IMR-90 (cell line): ENCODE measurements at places on chromosomes 16 and 17. TPM values are rescaled to one million over a fixed set of nuclear protein-coding genes. Genes with fewer than 3 reads are reported as not detected.

The SSTR5 gene
- total RNA-seq: not detected in 2 replicates

The CLEC10A gene
- total RNA-seq: not detected in 2 replicates

The ERN2 gene
- total RNA-seq: 0.54 TPM in 1 of 2 replicates, not detected in the other

The ZG16B gene
- 0.28 and 0.54 TPM in 2 replicates for total RNA-seq

The KRTAP9-8 gene
- not detected in 2 replicates for total RNA-seq

The MAPK8IP3 gene
- 15.6 and 17.0 TPM in 2 replicates for total RNA-seq

The TP53TG3C gene
- not detected in 2 replicates for total RNA-seq

The CD300H gene
- total RNA-seq: not detected in 2 replicates

The PTGES3L gene
- 1.4 and 2.2 TPM in 2 replicates for total RNA-seq

The OR2C1 gene
- under 0.01 TPM in 1 of 2 replicates, not detected in the other for total RNA-seq

The LRRC75A gene
- total RNA-seq: 0.56 and 0.72 TPM in 2 replicates

The STAT5A gene
- 1.3 and 1.4 TPM in 2 replicates for total RNA-seq

The PLA2G10 gene
- total RNA-seq: not detected in 2 replicates

The CANT1 gene
- total RNA-seq: 50.0 and 51.8 TPM in 2 replicates

GRCh38 chr16:57773655-57774295 lies 28.5 kb downstream of the KIFC3 start:
- DNase-seq: peak; percentile 77

DNA sequence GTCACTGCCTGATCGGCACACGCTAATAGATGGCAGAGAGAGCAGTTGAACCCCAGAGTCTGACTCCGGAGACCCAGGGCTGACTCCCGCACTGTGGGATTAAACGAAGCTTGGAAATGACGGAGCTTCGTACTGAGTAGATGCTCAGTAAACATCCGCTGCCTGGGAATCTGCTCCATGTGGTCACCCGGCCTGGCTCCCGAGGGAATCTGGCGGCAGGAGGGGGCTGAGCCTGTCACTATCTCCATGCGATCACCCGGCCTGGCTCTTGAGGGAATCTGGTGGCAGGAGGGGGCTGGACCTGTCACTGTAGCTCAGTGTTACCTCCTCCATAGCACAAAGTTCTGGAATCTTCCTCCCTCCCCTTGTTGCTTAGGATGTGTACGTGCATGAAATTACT lies 139.7 kb upstream of the CIBAR2 start:
- DNase-seq: no peak

DNA sequence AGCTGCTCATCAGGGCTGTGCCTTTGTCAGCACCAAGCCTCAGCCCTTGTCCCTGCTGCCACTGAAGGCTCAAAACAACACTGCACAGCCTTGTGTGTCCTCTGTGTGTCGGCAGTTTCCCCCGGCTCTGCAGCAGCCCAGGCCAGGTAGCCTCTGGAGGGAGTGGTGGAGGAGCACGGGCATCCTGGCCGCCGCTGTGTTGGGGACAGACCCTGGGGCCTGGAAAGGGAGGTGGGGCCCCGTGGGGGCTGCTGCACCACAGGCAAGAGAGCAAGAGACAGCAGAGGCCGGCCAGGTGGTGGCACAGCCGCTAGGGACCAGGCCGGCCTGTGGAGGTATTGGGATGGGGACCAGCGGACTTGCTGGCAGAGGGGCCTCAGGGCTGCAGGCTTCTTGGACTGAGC lies 96.9 kb upstream of the ZNF750 start:
- DNase-seq: no peak

DNA sequence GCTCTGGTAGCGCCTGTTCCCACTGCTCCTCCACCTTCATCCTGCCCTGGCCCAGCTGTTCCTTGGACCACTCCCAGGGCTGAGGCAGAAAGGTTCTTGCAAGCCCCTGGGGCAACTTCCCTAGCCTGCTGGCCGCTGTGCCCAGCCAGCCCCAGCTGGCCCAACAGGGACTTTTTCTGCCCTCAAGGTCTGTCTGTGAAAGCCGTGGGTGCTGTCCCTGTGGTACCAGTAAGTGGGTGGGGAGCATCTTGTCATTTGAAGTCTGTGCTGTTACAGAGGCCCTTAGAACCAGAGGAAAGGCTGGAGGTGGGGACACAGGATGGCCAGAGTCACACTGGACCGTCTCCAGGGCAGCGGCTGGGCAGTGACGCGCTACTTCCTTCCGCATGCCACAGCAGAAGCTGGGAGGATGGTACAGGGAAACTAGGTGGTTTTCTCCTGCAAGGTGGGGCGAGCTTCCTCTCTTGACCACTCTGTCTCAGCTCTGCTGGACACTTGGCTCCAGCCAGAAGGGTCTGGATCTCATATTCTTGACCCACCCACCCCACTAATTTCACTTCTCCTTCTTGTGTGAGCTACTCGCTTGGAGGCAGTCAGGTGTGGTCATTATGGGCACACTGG lies 87.8 kb downstream of the PLCG2 start:
- DNase-seq: no peak

- DNase-seq: peak; percentile 73
These were observed 16.8 kb downstream of the NQO1 start for GRCh38 chr16:69709456-69710084.

GRCh38 chr17:74437702-74438101 lies 5.8 kb downstream of the GPRC5C start:
- no peak for DNase-seq

GRCh38 chr16:77335652-77336234 lies 99.1 kb downstream of the ADAMTS18 start:
- no peak for DNase-seq

DNA sequence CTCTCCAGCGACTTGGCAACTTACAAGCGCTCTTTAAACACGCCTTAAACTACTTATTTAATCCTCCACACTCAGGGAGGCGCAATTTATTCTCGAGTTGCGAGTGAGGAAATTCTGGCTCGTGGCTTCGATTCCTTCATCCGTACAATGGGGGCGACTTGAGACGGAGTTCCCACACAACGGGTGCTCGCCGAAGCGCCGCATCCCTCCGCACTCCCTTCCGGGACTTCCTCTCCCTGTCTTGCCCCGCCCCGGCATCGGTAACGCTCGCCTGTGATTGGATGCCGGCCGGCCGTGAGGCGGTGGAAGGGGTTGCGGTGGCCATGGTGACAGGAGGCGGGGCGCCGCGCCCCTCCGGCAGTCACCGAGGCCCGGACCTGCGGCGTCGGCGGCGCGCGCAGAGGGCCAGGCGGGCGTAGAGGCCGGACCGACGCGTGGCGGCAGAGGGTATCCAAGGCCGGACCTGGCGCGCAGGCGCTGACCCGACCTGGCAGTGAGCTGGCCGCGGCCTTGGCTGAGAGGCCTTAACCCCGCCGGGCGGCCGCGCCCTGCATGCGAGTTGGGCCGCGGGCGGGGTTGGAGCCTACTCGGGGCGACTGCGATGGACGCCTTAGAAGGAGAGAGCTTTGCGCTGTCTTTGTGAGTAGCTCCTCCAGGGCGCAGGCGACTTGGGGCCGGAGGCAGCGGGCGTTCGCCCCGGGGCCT lies at the start of gene ARL2BP:
ARL2BP (plus strand) TSS at position 493 of the 705 bp plus-strand sequence; CDS start at position 602, 109 bp downstream.
- peak; percentile 96 for DNase-seq

- DNase-seq: no peak
These were observed 124.0 kb upstream of the HLF start for GRCh38 chr17:55140809-55141208.

- no peak for DNase-seq
These were observed 1.5 kb upstream of the SUMO2 start for GRCh38 chr17:75183999-75184884.

- peak; percentile 12 for DNase-seq
These were observed 138.9 kb upstream of the CES5A start for GRCh38 chr16:56013962-56014552.

GRCh38 chr16:67800338-67800926 lies 5.9 kb downstream of the RANBP10 start:
- no peak for DNase-seq

DNA sequence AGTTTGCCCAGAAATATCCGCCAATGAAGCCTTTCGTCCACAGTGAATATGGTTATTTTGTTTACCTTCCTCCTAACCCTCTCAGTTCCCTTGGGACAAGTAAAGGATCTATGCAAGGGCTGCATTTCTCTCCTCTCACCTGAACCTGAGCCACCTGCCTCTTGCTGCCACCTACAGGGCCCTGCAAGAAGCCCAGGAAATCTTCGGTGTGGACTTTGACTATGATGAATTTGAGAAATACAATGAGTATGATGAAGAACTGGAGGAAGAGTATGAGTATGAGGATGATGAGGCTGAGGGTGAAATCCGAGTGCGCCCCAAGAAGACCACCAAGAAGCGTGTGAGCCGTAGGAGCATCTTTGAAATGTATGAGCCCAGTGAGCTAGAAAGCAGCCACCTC lies 14.0 kb downstream of the SUPT6H start:
- DNase-seq: no peak
